NAMALWA (cell line): ENCODE measurements at places on chromosomes 2 and 18.
A peak's percentile ranks its signal among the peaks of the same experiment; 100 is the strongest.

DNA sequence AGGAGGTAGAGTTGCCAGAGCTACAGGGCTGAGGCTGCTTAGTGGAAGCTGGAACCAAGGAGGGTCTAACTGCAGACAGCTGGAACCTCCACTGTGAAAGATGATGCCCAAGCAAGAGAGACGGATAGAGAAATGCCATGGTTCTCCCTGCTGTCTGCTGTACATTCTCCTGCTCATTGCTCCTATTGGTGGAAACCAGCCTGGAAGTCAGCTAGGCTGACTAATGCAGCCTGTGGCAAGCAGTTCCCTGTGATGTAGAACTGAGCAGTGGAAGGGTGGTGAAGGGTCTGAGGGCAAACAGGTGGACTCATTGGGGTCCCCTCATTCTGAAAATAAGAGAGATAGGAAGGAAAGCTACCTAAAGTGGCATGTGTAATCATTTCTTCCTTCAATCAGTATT lies 563.6 kb downstream of the SLC4A3 start:
- no peak for DNase-seq

DNA sequence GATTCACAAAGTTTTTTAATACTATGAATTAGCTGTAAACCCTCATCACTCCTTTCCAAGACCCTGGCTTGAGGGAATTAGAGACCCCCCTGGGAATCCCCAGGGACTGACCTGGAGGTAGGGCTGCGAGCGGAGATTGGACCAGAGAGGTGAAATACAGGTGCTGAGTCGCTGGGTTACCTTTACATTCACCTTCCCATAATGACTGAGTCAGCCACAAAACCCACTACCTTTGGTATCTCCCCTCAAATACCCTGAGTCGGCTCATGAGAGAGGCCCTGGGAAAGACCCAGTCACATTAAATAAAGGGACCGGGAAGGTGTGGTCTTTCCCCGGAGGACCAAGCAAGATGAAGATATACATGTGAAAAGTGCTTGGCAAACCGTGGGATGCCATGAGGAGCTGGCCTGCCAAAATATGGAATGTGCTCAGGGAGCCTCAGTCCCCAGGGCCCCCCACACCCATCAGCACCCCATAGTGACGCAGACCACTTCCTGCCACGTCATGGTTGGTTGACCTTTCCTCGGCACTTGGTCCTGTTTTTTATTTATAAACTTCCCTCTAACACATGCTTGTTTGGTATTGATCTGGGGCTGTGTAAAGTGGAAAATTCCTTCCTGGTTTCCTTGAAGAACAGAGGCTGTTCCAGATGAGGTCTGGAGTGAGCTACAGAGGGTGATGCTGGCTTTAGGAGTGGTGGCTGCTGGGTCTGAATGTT lies 51.4 kb downstream of the IL1RL2 start:
- DNase-seq, result no peak

DNA sequence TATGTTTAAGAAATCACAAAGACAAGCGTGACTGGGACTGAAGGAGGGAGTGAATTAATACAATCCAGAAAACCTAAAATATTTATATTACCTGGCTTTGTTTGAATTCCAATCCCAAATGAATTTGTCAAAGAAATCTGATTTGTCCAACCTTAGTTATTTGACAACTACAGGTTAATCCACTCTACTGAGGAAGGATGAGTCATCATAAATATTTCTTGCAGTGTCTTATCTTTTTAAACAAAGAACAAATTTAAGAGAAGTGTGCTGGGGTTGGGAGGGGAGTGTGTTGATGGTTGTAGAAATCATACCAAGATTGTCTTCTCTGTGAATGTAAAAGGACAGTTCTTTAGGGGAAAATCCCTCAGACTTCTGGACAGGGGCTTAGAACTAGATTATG lies 1106.3 kb upstream of the SLC39A10 start:
- no peak for DNase-seq

DNA sequence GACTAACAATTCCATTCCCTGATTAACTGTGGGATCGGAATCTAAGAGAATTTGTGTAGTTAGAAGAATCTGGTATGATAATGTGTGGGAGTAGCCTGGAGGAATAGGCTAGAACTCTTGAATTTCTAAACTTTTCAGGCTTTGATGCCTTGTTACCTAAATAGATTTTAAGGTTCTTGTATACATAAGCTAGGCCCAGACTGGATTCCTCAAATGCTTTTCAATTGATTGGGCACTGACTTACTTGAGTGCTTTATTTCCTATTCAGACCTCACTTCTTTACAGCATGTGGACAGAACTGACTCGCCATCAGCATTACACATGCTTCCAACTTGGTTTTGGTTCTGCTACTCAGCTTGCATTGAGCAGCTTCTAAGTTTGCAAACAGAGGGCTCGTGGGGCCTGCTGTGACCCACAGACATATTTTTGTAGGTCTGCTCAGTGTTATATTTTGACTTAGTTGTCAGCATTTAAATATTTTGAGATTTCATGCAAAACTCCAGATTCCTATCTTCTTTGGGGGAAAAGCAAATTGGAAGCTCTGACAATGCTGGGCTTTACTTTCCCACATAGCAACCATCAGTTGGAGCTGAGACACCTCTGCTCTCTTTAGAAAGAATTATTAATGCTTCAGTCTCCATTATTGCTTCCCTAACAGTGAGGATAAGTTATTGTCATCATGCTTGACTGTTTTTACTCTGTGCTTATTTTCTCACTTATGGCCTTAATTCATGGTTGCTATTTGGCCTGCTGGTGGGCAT lies 5.7 kb downstream of the PARD3B start:
- DNase-seq, result no peak

DNA sequence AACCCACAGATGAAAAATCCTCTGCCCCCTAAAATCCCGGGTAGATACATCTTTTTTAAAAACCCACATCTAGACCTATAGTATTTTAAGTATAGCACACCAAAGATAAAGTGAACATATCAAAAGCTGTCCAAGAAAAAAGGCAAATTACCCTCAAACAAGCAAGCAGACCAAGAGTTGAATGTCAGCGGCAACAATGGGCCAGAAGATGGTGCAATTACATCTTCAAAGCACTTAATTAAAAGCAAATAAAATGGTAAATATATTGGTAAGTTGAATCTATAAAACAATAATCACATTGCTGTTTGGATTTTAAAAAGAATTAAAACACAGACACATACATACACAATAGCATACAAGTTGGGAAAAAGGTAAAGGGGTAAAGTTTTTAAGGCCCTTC lies 98.5 kb downstream of the MYOM1 start:
- peak; percentile 11 for DNase-seq

DNA sequence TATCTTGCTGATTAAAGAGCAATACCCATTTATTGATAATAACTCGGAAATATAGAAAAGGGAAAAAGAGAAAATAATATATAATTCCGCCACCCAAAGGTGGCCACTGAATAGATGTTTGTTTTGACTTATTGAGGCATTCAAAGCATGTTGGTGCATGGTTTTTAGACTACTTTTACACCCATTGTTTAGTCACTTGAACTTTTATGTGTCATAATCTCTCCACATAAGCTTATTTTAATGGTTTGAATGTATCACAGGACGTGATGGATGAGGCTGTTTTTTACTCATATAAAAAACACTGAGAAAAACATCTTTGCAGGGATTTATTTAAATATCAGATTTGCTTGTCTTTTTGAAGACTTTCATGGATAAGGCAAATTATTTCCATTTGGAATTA lies 120.4 kb downstream of the ACKR3 start:
- no peak for DNase-seq

- peak; percentile 30 for DNase-seq
Observed at GRCh38 chr2:127027715-127028114, 79.2 kb downstream of the BIN1 start.

DNA sequence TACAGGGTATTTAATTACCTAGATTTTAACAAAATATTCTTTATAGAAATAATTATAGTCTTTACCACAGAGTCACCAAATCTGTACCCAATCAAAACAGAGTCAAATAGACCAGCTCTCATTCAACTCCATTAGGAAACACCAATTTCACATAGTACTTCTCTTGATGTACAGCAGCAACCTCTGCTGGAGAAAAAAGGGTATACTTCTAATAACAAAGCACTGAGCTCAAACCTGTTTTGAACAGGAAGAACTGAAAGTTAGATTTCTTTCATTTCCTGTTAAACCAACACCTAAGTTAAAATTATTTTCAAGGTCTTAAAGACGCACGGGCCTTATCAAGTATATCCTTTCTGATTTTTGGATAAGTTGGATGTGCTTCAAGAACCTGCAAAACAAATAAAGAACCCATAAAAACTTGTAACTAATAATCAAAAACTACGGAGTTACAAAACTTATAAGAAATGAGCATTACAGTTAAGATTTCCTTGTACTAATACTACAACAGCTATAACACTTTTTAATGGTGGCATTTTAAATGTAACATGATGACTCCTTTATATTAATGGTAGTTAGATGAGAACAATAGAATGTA lies 79.0 kb downstream of the TTC21B start:
- peak; percentile 85 for DNase-seq
